SK-MEL-5 (cell line): ENCODE measurements at places on chromosomes 6 and 20. TPM values are rescaled to one million over a fixed set of nuclear protein-coding genes. Genes with fewer than 3 reads are reported as not detected.

DNA sequence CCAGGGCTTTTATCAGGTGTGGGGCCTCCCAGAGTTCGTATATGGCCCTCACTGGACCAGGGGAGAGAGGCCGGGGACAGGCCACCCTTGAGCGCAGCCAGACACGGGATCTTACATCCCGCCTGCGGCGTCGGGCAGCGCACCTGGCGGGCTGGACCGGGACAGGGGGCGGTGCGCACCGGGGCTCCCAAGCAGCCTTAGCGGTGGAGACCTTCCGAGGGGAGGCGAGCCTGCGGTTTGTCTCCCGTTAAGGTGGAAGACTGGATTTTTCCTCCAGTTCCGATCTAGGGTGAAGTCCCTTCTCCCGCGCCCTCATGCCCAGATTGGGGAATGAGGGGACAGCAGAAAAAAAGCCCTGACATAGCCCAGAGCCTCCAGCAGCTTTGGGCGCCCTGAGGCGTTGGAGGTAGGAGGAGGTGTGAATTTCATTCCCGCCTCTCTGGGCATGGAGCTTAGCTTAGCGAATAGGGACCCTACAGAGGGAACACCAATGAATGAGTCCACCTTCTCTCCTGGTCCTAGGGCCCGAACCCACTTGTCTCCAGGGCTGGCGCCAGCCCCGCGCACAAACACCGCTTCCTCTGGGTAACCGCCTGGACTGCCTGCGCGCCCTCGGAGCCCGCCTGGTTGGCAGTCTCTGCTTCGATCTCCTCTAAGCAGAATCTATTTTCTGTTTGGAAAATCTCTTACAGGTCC is 6.7 kb upstream of the LAMP5 start:
- no peak for DNase-seq

DNA sequence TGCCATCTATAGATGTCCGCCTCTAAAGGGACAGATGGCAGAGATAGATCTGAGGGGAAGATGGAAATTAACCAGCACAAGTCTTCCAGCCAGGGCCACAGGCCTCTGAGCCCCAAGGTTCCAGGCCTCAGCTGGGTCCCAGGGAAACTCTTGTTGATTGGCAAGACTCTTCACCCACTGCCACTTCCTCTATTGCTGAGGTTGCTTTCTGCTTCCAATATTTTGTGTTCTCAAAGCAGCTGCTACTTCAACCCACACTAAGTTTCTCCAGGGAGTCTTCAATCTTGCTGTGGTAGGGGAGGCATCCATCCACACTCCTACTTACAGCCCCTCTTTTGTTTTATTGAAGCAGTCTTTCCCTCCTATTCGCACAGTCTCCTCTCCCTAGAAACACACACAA is 36.4 kb upstream of the SASH1 start:
- no peak for DNase-seq

DNA sequence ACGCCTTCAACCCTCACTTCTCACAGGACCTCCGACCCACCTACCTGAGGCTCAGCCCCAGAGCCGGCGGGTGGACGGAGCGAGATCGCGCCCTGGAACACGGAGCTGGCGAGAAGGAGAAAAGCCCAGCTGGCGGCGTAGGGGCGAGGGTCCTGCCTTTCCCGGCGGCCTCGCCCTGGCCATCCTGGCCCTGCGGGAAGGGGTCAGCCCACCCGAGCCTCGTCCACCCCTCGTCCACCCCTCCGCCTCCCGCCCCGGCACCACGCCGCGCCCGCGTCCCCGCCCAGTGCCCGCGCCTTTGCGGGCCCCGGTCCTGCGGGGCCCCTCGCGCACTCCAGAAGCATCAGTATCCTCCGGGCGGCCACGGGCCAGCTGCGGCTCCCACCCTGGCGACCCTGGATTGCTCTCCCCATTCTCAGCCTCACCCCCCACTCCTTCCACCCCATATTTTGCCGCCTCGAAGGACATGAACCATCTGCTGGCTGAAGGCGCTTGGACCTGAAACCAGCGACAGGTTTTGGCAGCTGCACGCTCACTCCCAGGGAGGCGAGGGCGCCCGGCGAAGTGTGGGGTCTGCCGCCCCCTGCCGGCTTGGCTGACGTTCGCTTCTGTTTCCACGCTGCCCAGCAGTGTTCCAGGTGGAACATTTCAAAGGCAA is 65.1 kb downstream of the PLG start:
- peak; percentile 43 for DNase-seq

- no peak for DNase-seq
Measured at GRCh38 chr6:12422848-12423247, 132.7 kb downstream of the EDN1 start.

HLA-DPB1 gene
- 1.7 and 3.5 TPM in 2 replicates for total RNA-seq

- DNase-seq = no peak
Measured at GRCh38 chr6:39061182-39061581, 12.6 kb downstream of the GLP1R start.

DNA sequence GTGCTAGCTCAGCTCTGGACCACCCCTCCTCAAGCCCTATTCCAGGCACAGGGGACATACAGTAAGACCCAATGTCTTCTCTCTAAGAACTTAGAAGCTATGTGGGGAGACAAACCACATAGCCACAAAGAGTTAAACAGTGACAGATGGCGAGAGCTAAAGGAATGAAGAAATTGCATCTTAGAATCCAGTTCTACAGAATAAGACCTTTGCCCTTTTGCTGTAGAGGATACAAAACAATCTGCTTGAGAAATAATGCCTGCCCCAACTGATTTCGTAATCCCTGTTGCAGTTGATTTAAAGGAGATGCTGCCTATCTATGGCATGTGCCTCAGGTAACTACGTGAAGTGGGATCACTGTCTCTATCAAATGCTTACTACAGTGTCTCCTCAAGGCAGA is 31.2 kb downstream of the TNFRSF21 start:
- DNase-seq = no peak

- no peak for DNase-seq
Measured at GRCh38 chr20:9634327-9634726, 119.9 kb downstream of the LAMP5 start.

DNA sequence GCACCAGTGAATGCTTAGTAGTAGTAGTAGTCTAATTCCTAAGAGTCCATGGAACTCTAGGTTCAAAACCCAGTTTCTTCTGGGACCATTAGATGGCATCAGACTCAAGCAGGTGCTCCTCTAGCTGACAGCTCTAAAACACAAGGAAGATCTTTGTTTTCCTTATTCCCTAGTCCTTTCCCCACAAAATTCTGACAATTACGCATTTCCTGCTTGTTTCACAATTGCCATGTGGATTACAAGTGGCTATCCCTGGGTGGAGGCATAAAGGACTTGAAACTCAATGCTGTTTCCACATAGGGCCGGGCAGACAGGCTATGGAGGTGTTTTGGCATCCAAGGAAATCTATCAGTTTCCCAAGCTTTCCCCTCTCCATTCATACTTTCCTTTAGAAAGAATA is 9.2 kb upstream of the HLA-DOB start:
- DNase-seq = peak; percentile 93

DNA sequence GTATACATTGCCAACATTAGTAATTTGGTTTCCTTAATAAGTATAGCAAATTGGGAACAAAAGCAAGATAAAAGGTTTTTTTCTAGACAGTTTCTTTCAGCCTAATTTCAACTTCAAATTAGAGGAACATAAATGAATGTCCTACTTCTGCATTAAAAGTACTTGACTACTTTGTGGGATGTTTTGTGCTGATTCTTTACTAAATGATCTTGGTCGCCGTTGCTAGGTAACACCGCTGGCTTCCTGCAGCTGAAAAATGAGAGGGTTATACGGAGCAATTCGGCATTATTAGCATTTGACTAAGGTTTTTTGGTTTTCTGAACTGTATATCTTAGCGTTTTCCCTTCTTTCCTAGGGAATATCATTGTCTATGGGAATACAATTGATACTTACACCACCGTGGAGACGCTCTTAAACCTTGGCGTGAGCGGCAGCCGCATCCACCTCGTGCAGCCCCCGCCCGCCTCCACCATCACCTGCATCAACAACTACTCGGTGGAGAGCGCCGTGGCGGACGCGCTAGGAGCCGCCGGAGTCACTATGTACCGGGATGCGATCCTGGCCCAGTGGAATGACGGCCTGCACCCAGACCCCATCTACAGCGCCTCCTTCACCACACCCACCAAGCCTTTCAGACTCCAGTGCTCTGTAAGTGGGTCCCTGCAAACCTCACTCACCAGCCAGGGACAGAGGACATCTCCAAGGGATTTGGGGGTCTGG is 90.9 kb upstream of the INSM1 start:
- no peak for DNase-seq

DNA sequence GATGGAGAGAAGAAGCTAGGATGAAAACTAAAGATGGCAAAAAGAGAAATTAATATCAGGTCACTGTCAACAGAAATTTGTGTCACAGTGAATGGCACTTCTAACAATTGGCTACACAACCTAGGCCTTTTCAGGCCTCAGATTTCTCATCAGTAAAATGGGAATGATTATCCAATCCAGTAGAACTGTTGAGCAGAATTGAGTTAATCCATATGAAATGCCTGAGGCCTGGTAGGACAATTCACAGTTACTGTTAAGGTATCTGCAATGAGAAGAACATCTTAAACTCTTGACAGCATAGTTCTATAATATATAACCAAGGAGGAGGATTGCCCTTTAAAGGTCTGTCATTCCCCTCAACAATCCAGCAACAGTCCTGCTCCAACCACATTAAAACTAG is 217.9 kb upstream of the ZNF217 start:
- DNase-seq = no peak

HLA-DMA gene
- 34.0 and 35.3 TPM in 2 replicates for total RNA-seq

DNA sequence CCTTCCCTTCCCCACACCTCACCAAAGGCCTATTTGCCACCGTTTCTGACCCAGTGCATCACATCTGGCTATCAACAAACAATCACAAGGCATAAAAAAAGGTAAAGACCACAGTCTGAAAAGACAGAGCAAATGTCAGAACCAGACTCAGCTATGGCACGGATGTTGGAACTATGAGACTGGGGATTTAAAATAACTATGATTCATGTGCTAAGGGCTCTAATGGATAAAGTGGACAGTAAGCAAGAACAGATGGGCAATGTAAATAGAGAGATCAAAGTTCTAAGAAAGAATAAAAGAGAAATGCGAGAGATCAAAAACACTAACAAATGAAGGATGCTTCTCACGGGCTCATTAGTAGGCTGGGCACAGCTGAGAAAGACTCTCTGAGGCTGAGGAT is 99.5 kb downstream of the LAMP5 start:
- no peak for DNase-seq

DNA sequence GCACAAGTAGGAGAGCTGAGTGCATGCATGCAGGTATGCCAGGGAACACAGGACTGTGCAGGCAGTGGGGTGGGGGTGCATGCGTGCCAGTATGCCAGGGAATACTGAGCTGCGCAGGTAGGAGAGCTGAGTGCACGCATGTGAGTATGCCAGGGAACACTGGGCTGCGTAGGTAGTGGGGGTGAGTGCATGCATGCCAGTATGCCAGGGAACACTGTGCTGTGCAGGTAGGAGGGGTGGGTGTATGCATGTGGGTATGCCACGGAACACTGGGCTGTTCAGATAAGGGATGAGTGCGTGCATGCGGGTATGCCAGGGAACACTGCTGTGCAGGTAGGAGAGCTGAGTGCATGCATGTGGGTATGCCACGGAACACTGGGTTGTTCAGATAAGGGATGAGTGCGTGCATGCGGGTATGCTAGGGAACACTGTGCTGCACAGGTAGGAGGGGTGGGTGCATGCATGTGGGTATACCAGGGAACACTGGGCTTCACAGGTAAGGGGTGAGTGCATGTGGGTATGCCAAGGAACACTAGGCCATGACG is 77.4 kb downstream of the LRFN2 start:
- no peak for DNase-seq

CGA gene
- total RNA-seq = 0.55 TPM in 1 of 2 replicates, not detected in the other

GRCh38 chr6:3457710-3458602 is 1.1 kb upstream of the SLC22A23 start:
- peak; percentile 58 for DNase-seq

- DNase-seq = peak; percentile 45
Measured at GRCh38 chr6:153625089-153625488, 414.0 kb upstream of the OPRM1 start.

- peak; percentile 76 for DNase-seq
Measured at GRCh38 chr20:50335105-50335504, 144.5 kb downstream of the CEBPB start.

COL10A1 gene
- total RNA-seq = not detected in 2 replicates

DNA sequence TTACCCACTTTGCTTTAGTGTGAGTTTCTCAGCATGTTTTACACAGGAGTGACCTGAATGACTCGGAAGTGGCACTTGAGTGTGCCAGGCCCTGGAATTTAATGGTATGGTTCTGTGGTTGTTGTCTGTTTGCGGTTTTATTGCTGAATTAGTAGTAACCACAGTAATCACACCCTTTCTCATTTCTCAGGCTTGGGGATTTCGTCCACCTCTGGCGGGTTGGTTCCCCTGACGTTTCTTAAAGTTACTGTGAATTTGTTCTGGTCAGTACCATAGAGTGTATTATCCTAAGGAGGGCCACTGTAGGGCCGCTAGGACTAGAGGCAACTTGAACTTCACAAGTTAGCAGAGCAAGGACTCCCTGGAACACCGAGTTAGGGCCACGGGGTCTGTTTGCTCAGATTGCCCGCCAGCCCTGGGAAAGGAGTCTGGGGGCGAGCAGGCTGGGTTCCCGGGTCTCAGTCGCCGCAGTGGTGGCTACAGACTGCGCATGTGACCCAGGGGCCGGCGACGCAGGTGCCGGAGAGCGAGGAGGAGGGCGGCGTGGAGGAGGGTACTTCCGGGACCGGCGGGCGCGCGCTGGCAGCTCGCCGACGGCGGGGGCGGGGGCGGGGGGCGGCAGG is 546 bp upstream of the KLHL32 start:
- DNase-seq = peak; percentile 10

GRCh38 chr6:2937627-2938003 is 33.8 kb downstream of the SERPINB6 start:
- DNase-seq = no peak

DNA sequence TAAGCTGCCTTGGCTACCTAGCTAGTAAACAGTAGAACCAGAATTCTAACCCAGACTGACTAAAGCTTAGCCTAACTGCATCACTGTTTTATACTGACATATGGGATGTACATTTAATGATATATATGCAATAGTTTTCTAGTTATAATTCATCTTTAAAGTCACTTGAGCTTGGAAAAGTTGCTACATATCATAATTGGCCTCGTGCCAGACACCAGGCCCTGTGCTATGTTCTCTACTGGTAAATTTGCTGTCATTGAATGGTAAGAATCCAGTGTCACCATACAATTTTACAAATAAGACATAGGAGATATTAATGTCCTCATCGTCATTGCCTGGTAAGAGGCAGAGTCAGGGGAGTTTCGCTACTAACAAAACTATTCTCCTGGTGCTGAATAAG is 396.8 kb downstream of the CDKAL1 start:
- no peak for DNase-seq

GRCh38 chr6:100880853-100881706 is at the start of gene ASCC3:
ASCC3 (minus strand) TSS chr6:100881329; CDS start chr6:100867997, 13,332 bp downstream.
- peak; percentile 90 for DNase-seq

LY6G6C gene
- not detected in 2 replicates for total RNA-seq

- DNase-seq = peak; percentile 37
Measured at GRCh38 chr20:34300809-34301586, 2.2 kb downstream of the AHCY start.

CRISP3 gene
- not detected in 2 replicates for total RNA-seq
